Stimulated activated naive B cell treated with anti-CD40 and anti-IgM and Interleukin-4, amounts not matched to agents 10 μg/mL and 1 μg/mL and 100 μg/mL, for 72 hours (primary cell): ENCODE measurements at places on chromosomes 3 and 15.

DNA sequence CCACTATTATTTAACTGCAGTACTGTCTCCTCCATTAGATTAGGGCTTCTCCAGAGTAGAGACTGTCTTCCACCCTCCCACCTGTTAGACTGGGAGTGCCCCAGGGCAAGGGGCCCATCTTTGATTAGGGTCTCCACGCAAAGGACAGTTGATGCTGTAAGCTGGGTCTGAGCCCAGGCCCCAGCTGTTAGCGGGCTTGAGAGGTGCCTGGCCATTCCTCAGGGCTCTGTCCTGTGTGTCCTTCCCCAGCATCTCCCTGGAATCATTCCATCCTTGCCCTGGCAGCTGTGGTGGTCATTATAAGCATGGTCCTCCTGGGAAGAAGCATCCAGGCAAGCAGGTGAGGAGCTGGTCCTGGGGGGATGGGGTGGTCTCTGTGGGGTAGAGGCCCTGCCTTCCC, 6.1 kb downstream of the SLC51B start:
- no peak for DNase-seq

- DNase-seq, result no peak
Observed at GRCh38 chr3:138829886-138830510, 4.7 kb downstream of the PIK3CB start.

DNA sequence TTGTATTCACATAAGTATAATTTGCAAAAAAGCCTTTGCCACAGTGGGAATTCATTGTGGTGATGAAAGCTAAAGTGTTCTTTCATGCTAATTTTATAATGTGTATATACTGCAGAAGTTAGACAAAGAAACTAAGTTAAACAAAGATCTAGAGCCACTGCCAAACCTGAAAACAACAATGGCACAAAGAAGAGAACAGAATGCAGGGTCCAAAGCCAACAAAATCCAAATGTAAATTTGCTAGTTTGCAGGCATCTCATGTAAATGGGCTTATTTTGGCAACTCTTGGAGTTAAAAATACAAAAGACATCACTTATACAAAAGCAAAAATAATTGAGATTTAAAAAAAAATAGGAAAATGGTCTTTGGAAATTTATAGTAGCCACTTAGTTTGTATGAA, 123.0 kb downstream of the TCF12 start:
- DNase-seq, result no peak

GRCh38 chr15:53880357-53880756, 97.9 kb upstream of the UNC13C start:
- DNase-seq, result no peak

DNA sequence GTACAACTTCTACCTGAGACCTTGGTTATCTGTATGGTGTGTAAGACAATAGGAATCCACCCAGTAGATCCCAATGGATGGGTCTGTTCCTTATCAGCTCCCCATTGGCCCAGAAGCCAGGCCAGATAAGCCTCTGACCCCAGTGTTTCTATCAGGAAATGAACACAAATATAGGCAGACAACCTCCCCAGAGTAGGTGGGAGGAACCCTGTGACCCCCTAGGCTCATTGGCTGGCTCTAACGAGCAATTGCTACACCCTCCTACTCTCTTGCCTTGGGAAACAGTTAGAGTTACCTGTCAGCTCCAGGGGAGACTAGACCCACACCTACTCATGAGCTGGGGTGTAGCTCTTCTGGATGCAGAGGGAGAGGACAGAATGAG, 299.9 kb downstream of the UACA start:
- DNase-seq, result no peak

DNA sequence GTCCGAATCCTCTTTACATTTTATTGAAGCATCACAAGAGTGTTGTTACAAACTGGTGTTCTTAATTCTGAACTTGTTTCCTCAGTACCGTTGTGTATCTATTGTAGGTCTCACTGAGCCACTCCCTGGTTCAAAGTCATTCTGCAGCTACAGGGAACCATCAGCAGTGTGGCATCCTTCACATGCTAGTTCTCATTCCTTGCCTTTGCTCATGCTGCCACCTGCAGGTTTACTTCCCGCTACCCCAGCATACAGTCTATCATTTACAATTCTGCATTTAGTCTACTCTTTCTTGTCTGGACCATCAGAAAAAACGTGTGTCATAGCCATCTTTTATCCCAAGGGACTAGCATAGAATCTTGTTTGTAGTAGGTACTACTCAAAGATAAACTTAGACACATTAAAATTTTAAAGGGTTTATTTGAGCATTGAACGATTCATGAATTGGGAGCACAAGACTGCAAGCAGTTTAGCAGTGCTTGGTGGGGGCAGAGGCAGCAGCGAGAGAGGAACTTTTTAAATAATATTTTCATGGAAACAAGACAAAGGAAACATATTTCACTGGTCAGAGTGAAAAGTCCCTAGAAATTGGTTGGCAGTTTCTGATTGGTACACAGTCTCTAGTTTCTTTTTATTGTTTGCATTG, 402.1 kb downstream of the CADM2 start:
- no peak for DNase-seq

- peak; percentile 33 for DNase-seq
Observed at GRCh38 chr15:81939604-81940440, 106.0 kb downstream of the MEX3B start.

DNA sequence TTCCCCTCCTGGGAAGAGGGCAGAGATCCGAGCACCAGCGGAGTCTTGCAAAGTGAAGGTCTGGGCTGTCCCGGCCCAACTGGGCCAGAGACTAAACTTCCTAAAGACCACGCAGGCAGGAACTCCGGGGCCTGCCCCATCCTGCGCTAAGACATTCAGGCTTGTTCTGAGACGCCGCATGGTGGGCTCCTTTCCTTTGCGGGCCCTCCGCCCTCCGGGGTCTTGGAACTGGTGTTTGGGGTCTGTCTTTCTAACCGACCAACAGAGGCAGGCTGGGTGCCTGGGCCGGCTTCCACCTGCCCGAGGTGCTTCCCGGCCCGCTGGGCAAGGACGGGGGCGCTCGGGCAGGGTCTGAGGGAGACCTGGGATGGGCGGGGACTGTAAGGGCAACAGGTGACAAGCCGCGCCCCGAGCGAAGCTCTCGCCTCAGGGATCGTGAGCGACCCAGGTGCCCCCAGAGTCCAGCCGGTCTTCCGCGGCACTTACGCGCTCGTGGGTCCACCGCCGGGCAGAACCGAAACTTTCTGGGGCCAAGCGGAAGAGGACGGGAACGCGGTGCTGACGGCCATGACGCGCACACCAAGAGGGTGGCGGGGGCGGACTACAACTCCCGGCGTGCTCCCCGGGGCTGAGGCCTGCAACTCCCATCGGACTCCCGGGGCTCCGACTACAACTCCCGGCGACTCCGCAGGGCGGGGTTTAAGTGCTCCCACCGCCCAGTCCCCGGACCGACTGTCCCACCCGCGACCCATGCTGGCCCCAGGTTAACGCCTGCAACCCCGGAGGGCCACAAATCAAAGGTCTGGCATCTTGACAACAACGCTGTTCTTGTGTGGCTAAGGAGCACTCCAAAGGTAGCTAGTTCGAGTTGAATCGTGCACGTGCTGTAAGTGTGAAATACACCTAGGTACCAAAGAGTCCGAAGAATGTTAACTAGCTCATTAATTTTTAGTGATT, at the start of gene FYCO1:
FYCO1 (minus strand) TSS at position 589 of the 957 bp plus-strand sequence. CDS start 10,914 bp downstream, outside the sequence.
- peak; percentile 86 for DNase-seq

GRCh38 chr15:82132742-82133141, 86.9 kb upstream of the MEX3B start:
- no peak for DNase-seq

DNA sequence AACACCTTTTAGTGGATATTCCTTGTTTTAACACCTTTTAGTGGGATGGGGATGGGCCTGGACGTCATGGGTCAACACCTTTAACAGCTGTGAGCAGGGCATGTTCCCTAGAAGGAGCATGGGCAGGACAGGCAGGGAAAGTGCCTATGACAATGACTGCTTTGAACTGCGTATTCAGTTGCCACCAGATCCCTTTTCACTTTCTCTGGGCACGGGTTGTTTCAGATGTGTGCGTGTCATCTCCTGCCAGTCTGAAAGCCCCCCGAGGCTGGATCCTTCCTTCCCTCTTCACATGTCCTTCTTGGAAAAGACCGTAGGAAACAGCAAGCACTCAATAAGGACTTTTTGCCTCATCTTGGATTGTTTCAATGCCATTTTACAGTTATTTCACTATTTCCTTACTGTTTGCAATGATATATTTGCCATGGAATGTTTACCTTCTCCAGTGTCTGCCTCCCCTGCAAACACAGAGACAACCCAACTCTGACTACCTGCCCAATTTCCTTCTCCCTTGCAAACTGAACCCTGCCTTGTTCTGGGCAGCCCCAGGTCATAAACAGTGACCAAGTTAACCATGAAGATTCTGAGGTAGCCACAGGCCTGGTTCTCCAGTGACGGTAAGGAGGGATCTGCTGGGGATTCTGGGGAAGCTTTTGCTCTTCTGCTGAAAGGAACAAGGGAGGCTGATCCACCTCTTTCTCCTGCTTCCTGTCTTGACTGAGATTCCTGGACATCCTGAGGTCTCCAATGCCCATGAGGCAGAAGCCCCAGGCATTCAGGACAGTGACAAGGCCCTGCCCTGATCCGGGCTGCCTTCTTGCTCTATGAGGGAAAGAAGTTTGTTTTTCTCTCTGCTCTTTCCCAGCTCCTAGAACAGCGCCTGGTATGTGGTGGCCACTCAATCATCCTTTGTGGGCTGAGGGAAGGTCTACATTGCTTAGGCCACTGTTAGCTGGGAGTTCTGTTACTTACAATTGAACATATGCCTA, 51.8 kb downstream of the NOX5 start:
- no peak for DNase-seq

- no peak for DNase-seq
Observed at GRCh38 chr3:169310184-169310939, 353.1 kb downstream of the MECOM start.

DNA sequence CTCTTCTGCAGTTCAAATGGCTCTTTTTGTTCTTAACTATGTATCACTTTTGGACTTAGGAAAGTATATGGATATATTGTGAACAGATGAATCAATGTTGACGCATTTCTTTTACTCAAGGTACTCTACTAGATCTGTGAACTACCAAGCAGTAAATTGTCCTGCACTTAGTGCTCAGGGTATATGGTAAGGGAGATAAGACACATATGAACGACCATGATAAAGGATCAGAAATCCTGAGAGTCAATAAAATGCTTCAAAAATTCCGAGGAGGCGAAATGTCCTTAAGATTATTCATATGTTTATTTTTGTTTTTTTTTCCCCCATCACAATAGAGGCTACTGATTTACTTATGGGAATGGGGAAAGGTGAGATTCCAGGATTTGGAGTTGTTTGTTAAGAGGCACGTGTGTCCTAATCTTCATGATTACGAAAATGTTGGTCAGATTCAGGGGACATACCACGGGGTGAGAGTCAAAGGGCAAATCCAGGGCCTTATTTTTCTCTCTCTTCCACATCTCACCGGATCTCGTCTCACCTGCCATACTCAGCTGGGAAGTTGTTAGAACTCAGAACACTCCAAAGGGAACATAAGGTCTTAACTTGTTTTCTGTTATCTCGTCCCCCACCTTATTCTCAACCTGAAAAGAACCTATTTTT, 475.1 kb upstream of the TBL1XR1 start:
- DNase-seq, result no peak

- DNase-seq, result no peak
Observed at GRCh38 chr15:38994310-38994709, 429.7 kb upstream of the RASGRP1 start.

DNA sequence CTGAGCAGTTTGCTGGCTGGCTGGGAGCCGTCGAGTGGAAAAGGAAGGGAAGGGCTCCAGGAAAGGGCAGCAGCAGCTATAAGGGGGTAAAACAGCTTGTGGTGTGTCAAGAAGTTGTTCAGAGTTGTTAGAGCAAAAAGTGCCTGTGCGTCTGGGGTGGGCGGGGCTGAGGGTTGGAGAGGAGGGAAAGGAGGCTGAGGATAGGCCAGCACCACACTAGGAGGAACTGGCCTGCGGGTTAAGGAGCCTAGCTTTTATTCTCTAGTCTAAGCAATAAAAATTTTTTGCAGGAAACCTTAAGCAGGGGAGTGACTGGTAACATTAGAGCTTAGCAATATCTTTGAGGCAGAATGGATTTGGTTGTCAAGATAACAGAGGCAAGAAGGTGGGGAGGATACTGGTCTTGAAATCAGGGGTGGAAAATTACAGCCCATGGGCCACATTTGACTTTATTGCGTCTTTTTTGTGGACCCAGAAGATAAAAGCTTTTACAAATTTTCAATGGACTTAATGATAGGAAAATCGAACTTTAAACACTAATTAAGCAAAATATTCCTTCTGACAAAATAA, 134.5 kb upstream of the AADACL2 start:
- no peak for DNase-seq

GRCh38 chr3:20323307-20323927, 137.4 kb upstream of the SGO1 start:
- DNase-seq, result no peak

- no peak for DNase-seq
Observed at GRCh38 chr3:170178651-170179050, 2.9 kb downstream of the PHC3 start.

GRCh38 chr3:167887096-167887495, 151.6 kb downstream of the SERPINI1 start:
- DNase-seq, result no peak

DNA sequence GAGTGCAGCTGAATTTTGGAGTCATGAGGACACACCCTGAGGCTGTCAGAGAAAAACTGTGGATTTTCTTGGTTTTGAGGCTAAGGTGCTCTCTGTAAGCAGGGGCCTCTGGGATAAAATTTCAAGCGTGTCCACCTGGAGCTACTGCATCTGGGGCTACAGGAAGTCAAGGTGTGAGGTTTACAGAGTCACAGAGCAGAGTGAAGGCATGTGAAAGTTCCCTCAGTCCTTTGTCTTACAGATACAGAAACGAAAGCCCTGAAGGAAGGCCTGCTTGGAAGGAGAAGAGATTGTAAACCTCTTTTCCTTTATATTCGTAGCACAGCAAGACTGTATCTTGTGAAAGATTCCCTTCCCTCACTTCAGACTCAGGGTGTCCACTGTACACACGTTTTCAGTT, 138.6 kb downstream of the OPA1 start:
- no peak for DNase-seq

- DNase-seq, result peak; percentile 20
Observed at GRCh38 chr3:151278230-151278629, at the start of gene P2RY14. Gene P2RY14 (minus strand): TSS chr3:151278542. CDS start chr3:151214316, 64,226 bp downstream.

GRCh38 chr3:32421991-32422859, 30.6 kb downstream of the CMTM7 start:
- no peak for DNase-seq

DNA sequence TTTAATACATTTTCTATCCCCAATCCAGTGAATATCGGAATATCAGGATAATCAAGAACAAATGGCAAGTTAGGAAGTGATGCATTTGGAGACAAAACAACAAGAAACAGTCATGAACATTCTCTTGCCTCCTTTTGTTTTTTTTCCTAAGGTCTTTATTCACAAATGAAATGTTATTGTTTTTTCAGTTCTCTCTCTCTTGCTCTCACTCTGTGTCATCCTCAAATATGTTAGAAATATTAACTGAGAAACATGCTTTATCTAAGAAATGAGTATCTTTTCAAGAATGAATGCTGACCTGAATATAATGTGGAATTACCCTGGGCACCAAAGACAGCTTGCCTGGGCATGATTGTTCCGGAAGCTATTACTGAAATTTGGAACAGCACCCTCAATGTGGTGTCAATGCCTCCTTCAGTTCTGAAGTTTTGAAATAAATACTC, 51.3 kb downstream of the RBMS3 start:
- no peak for DNase-seq
